Right ventricle myocardium inferior (tissue), 1 donor: ENCODE measurements at places on chromosomes 3 and 15.

- DNase-seq, result no peak
These were observed 50.6 kb downstream of the CFAP20DC start for GRCh38 chr3:58999134-58999773.

DNA sequence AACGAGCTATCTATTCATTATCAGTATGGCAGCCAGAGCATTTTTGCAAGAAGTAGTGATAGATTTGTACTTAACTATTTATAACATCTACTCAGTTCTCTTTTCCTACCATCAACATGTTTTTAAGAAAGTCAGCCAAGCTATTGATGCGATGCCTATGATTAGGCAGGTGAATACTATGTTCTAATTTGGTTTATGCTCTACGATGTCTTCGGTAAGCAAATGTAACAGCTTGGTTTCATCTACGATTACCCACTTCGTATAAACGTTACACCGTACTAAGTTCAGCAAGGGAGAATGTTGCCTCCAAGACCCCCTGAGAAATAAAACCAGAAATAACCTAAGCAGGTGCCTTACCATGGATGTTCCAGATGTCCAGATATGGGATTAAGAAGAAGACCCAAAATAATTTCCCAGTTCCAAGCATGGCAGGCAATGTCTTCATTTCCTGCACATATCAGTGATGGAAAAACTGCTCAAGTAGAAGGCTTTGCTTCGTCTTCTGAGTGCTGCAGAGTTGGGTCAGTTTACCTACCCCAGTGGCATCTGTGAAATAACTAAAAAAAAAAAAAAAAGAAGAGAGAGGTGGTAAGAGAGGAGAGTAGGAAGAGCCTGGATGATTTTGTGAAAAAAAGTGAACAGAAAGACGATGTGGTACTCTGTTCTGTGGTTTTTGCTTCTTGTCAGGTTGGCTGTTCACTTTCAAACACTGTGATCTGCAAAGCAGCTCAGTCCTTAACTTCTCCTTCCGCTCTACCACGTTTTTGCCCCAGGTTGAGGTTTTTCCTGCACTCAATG lies at the start of gene BTLA:
BTLA (minus strand) TSS at position 559 of the 798 bp plus-strand sequence; CDS start at position 445, 114 bp downstream.
- no peak for DNase-seq

GRCh38 chr3:10361375-10361774 lies 40.5 kb upstream of the SEC13 start:
- no peak for DNase-seq

DNA sequence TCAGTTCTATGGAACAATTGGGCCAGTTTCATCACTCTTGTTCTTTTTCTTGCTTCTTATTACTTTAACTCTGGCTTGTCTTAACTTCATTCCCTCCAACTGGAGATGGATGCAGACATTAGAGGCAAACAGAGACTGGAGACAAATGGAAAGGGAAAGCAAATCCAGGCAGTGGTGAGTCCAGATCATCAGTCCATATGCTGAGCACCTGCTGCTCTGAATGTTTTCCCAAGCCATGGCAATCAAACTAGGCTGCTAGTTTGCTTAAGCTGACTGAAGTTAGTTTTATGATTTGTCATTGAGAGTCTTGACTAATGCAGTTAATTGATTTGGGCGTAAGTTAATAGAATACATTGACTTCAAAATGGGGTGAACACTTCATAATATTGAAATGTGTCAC lies 41.0 kb upstream of the TBC1D5 start:
- no peak for DNase-seq

GRCh38 chr3:178384321-178385230 lies 151.7 kb upstream of the KCNMB2 start:
- no peak for DNase-seq

GRCh38 chr3:184218814-184219213 lies 10.6 kb upstream of the VWA5B2 start:
- DNase-seq, result no peak

DNA sequence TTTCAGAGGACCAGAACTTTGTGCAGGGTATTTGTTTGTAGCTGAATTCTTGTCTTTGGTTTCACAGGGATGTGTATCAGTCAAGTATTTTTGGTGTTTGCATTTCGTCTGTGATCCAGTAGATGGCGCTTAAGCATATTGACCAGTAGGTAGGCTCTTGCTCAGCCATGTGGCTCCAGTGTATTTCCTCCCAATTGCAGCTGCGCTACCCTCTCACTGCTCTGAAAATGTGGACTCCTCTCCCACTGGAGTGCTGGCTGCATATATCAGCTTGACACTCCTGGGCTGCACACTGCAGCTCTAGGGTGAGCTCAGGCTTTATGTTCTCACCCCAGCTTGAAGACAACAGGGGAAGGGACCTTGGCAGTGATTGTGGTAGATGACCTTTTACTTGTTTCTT lies 1264.3 kb upstream of the ALCAM start:
- no peak for DNase-seq

DNA sequence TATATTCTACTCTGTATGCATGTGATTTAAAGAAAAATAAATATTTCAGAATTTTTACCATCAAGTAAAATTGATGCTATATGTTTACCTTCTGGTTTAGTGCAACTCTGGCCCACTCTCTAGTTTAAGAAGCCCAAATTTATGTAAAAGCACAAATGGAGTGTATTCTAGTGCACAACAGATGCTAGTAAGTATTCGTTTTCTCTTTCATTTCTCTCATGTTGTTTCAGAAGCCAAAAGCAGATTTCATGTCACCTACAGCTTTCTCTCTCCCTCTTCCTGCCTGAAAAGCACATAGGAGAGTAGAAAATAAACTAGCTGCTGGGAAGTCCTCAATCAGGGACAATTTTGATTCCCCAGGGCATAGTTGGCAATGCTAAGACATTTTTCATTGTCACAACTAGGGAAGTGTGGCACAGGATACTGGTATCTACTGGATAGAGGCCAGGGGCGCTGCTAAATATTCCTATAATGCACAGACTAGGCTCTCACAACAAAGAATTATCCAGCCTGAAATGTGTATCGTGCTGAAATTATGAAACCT lies 147.4 kb upstream of the ARHGEF26 start:
- DNase-seq, result no peak

GRCh38 chr3:59606638-59607266 lies 556.9 kb upstream of the CFAP20DC start:
- no peak for DNase-seq
